ENCODE measurements at places on chromosomes 11 and 22. TPM values are rescaled to one million over a fixed set of nuclear protein-coding genes. Genes with fewer than 3 reads are reported as not detected.
A peak's percentile ranks its signal among the peaks of the same experiment; 100 is the strongest.

GRCh38 chr11:43504316-43504950 is 145.7 kb downstream of the TTC17 start:
- no peak for DNase-seq

DNA sequence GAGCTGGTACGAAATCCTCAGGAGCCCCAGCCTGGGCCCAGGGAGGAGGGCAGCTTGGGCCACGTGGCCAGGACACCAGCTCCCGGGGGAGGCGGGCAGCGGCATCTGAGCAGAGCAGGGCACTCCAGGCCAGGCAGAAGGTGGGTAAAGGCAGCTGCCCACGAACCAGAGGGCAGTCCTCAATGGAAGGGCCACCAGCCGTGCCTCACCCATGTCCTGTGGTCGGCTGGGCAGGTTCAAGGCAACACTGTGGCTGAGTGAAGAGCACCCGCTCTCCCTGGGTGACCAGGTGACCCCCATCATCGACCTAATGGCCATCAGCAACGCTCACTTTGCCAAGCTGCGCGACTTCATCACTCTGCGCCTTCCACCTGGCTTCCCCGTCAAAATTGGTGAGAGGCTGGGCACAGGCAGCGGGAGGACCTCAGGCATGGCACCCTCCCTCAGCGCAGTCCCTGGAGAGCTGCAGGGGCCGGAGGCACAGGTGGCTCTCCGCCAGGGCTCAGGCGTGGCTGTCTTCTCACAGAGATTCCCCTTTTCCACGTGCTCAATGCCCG is 2.5 kb upstream of the SSH3 start:
- no peak for DNase-seq

DNA sequence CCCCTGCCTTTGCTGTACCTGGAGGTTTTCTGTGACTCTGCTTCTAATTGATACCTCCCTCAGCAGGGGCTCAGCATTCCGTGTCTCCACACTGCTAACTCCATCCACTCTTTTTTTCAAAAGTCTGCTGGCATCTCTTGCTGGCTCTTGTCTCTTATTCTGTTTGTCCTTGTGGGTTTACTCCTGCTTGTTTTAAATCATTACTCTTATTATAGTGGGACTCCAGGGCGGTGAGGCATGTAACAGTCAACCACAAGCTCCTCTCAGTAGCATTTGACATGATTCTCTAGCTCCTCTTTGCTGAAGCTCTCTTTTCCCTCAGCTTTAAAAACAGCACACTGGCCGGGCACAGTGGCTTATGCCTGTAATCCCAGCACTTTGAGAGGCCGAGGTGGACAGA is 260.2 kb upstream of the NARS2 start:
- DNase-seq, result no peak

GRCh38 chr11:19392321-19392720 is 151.6 kb upstream of the E2F8 start:
- DNase-seq, result no peak

- no peak for DNase-seq
Observed at GRCh38 chr11:112958670-112959069, 2.5 kb upstream of the NCAM1 start.

DNA sequence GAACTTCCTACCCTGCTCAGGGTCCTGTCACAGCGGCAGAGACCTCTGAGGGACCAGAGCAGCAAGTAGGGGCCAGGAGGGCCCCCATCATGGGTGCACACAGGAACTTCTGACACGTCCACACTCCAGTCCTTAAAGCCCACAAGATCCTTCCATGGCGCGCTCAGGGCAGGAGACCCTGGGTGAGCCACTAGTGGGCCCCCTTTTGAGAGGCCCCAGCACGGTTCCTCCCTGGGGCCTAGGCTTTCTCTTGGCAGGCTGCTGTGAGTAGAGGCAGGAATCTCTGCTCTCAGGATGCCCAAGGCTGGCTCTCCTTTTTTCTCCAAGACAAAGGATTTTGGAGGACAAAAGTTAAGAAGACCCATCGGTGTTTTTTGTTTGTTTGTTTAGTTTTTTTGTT is 22.4 kb downstream of the RPS6KA4 start:
- DNase-seq, result no peak

DNA sequence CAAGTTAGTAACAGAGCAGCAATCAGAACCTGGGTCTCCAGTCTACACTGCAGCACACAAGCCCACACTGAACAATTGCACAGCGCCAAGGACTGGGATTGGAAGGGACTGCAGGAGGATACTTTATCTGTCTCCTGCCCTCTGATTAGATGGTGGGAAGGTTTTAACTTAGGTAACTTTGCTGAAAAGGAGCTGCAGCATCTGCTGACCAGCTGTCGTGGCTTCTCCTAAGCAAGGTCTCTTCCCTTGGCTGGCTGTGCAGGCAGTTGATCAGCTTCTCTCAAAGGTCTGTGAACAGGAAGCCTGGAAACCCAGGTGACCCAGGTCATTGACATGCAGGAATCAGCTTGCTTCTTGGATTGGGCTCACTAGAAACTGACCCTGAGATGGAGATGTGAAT is 82.4 kb downstream of the ISX start:
- DNase-seq, result no peak

DNA sequence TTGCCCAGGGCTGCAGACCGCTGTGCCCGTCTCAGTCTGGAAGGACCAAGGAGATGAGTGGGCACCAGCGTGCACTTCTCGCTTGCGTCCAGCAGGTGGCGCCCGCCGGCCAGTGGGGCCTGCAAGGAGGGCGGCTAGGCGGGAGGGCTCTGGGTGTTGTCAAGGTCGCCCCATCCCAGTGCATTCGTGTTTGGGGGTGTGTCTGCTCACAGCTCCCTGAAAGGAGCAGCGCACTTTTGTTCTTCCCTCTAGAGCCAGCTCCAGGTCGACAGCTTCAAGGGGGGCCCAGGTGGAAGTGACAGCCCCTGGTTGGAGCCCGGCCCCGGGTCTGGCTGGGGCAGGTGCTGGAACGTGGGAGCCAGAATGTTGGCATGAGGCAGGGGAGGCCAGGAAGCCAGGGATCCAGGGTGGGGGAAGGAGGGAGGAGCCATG is 23.4 kb upstream of the MPPED1 start:
- peak; percentile 51 for DNase-seq

GRCh38 chr11:18321578-18321968 is 367 bp downstream of the HPS5 start:
- DNase-seq, result no peak

KDM4E gene
- not detected for total RNA-seq

CD3E gene
- total RNA-seq, result 630 TPM

TMA7B gene
- 1.3 TPM for total RNA-seq

MADD gene
- total RNA-seq, result 75.9 TPM

C22orf15 gene
- 0.29 TPM for total RNA-seq

CYTH4 gene
- total RNA-seq, result 49.5 TPM

NUP50 gene
- total RNA-seq, result 156 TPM

Data from activated T-helper 1 cell treated with anti-CD3 and anti-CD28 coated beads, Interleukin-12 subunit alpha, Interleukin-12 subunit beta, Interleukin-2, Interleukin-4 antibody, amounts not matched to agents 30 ng/mL and 10 ng/mL and 1 ng/mL, durations not matched to agents 14 hours and 24 hours and 36 hours (primary cell).